ENCODE measurements at places on chromosomes 7 and 10.

- no peak for DNase-seq
Observed at GRCh38 chr10:122997864-122998263, 10.7 kb downstream of the IKZF5 start.

- no peak for DNase-seq
Observed at GRCh38 chr7:50347693-50348092, 43.2 kb downstream of the IKZF1 start.

DNA sequence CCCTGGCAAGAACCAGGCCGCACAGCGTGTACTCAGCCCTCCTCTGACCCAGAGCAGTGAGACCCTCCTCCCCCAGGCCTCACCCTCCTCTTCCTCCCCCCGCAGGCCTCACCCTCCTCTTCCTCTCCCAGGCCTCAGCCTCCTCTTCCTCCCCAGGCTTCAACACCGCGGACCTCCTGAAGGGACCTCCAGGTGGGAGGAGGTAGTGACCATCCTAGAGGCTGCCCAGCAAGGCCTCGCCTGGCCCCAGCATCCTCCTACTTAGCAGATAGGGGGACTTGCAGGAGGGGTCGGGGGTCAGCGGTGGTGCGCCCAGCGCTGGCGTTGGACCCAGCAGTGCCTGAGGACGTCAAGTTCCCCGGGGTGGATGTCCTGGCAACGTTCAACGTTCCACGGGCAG is 270.8 kb downstream of the ELFN1 start:
- no peak for DNase-seq

GRCh38 chr10:88064608-88065382 is 201.4 kb downstream of the PTEN start:
- no peak for DNase-seq

DNA sequence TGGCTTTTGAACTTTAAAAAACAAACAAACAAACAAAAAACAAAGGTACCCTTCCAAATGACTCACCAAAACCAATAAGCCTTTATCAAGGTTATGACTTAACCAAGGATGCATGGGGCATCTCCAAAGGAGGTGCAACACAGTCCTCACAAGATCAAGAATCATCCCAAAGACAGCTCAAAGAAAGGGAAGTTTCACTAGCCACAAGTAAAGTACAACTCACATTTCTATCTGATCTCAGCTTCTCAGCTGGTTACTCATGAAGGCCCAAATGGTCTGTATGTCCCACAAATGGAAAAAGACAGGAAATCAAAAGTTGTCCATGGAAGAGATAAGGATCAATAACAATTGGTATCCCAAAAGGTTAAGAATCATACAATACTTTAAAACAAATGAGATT is 6.0 kb upstream of the MKLN1 start:
- DNase-seq: no peak

DNA sequence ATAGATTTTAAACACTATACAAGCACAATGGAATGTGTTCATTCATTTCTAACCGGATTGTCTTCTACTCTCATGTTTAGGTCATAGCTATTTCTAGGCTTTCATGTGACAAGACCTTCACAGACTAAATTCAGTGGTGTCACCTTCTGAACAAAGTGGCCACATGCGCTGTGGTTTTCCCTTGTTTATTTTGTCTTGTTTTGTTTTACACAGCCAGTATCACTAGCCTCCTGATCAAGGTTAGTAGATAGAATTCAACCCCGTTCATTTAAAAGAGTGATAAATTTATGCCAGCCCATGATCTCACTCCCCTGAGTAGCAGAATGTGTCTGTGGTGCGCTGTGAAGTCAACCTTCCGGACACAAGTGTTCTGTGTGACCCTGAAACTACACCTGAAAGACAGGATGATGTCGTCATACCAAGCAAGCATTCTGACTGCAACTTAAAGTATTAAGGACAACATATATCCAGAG is 209.1 kb downstream of the CREB5 start:
- no peak for DNase-seq

GRCh38 chr7:81618396-81619014 is 151.3 kb downstream of the HGF start:
- no peak for DNase-seq

DNA sequence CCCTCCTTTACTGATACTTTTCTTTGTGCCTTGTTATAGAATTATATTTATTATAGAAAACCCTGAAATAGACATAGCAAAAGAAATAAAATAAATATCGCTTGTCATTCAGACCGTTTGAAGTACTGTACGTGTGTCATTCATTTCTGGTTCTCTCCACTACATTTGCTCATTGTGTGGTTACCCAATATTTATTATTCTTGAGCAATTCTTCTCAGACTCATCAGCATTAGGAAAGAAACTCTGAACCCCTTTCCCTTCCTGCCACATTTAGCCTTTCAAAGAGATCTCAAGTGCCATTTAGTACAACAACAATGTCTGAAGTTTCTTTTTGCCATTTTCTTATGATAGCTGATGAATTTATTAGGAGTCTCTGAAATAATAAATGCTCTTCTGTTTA is 154.1 kb downstream of the KIAA1217 start:
- no peak for DNase-seq

DNA sequence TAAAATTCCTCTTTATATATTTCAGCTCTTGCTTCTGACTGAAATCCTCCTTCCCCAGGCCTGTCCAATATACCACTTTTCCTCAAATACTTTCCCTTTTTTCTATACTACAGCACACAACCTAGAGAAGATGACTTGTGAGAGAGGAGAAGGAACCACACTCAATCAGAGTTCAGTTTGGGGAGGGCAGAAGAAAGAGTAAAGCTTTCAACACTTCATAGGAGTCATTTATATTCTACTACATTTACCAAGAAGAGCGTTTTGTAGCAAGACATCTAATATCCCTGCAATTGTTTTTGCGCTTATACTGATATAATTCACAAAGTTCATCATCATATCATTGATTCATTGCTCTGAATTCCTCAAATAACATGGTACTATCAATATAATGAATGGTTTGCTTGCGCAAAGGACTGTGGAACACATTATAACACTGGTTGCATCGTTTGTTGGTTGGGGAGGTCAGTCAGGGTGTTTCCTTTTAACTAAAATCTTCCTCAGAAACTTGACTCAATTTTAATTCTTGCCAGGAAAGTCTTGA is 792.5 kb upstream of the CELF2 start:
- no peak for DNase-seq

DNA sequence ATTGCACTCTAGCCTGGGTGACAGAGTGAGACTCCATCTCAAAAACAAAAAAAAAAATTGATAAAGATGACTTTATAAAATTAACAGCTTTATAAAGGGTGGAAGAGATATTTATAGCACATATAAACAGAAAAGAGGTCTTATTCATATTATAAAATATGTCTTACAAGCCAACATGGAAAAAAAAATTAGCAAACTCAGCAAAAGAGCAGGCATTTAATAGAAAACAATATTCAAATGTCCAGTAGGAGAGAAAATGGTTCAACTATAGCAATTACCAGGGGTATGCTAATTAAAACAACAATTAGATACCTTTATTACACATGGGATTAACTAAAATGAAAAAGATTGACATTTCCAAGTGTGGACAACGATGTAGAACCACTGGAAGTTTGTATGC is 929.1 kb downstream of the REEP3 start:
- DNase-seq: no peak

DNA sequence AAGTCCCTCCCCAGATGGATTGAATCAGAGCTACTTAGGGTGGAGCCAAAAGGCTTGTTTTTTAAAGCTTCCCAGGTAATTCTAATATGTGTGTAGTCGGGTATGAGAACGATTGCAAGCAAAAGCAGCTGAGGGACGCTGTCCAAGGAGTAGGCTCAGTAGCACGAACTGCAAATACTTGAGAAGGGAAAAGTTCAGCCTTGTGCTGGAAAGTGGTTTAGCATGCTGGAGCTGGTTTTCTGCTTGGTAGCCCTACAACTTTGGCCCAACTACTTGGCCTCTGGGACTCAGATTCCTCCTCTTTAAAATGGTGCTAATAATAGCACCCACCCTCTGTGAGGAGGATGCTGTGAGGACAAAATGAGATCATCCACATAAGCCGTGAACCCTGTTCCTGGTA is 76.2 kb downstream of the AHR start:
- no peak for DNase-seq

- DNase-seq: no peak
Observed at GRCh38 chr7:158246272-158246959, 341.2 kb downstream of the PTPRN2 start.

GRCh38 chr10:119302591-119303253 is 95.4 kb downstream of the GRK5 start:
- no peak for DNase-seq

DNA sequence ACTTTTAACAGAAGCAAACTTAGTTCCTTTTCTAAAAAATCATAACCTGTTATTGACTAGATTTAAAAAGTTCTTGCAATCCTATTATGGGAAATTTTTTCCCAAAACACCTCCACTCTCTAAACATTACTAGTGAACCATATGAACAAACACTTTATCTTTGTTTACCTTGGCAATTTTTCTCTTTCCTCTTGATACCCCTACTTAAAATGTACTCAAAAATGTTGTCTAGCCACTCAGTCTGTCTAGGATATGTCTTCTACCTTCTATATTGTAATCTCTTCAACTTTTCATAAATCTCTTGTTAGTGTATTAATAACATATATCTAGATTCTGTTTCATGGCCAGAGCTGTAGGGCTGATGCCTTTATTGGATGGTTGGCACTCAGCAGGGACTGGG is 630.0 kb upstream of the GRM3 start:
- no peak for DNase-seq

DNA sequence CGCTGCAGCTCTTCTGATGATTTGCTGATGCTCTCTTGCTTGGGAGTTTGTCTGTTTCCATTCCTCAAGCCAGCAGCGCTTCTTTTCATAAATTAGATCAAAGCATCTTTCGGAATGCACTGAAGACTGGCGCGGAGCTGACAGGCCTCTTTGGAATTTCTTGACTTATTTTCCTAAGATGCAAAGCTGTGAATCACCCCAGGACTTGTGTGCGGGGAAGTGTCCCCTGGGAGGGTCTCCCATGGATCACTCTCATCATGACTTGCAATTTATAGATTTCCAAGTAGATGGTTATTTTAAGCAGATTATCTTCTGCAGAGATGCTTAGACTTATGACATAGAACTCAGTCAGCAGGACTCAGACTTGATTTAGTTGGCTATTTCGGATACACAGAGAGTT is 467.2 kb downstream of the TCERG1L start:
- DNase-seq: no peak

- DNase-seq: no peak
Observed at GRCh38 chr7:90303241-90303640, 17.9 kb downstream of the FAM237B start.

GRCh38 chr7:106187613-106188350 is 75.7 kb upstream of the SYPL1 start:
- DNase-seq: no peak

GRCh38 chr7:154699417-154699816 is 303.5 kb downstream of the PAXIP1 start:
- no peak for DNase-seq

DNA sequence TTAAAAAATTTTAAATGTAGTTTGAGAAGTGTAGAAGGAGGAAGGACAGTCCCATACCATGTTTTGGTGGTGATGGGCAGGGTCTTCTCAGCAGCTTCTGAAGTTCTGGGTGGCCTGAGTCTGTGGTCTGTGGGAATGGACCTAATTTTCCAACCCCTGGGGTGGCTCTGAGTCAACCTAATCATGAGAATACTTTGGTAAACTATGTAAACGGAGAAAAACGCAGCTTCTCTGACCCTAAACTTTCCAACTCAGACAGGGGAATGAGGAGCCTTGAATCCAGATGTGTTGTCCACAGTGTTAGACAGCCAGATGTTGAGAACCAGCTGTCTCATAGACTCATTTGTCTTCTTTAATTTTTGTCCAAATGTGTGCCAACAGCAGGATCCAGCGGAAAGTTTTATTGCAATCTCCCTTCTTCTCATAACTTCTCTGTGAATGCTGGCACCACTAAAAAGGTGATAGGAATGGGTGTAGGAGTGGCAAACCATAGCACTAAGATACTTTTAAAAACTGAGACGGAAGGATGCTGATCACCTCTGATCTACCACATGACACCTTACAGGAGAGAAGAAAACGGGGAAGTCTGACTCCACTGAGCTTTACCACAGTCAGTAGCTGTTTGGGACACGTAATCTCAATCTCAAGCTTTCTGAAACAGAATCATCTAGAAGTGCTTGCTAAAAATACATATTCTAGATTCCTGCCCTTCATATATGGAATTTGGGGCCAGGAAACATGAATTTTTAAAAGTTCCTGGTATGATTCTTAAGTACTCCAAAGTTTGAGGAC is 90.5 kb upstream of the PHYHIPL start:
- DNase-seq: no peak

DNA sequence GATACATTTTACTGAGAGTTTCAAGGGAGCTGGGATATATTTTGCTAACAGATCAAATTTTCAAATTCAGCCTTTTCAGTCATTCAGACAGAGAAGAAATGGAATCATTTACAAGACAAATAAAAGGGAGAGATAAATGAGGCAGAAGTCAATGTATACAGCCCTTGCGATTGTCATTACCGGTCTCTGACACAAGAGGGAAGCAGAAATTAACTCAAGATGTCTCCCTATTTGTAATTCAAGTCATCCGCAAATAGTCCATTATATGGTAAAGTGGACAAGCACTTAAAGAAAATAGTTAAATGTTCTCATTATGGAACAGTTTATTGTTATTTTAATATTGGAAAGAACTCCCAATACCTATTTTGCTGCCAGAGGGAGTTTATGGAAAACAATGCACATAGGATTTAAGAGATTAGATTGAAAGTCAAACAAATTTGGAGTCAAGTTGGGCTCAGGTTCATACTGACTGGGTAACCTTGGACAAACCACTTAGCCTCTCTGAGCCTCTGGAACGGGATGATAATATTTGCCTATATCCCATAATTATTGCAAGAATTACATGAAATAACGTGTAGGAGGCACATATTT is 89.3 kb upstream of the PRKCQ start:
- DNase-seq: no peak

DNA sequence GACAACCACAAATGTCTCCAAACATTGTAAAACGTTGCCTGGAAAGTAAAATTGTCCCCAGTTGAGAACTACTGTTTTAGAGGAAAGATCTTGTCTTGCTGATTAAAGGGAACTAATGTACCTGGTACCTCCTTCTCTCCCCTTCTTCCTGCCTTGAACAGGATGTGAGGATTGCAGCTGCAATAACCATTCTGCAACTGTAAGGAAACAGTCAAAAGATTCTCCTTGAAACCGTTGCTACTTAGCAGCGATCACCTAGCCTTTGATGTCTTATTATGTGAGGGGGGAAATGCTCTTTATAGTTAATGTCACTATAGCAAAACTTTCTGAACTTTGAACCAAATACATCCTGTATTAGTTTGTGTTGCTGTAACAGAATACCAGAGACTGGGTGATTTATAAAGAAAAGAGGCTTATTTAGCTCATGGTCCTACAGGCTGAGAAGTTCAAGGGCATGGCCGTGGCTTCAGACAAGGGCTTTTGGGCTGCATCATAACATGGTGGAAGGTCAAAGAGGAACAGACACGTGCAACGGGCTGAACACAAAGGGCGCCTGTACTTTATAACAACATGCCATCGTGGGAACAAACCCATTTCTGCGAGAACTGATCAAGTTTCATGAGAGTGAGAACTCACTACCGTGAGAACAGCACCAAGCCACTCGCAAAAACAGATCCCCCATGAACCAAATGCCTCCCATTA is 54.2 kb upstream of the PARD3 start:
- no peak for DNase-seq
